ENCODE measurements at places on chromosomes 3 and 15. TPM values are rescaled to one million over a fixed set of nuclear protein-coding genes. Genes with fewer than 3 reads are reported as not detected.
A peak's percentile ranks its signal among the peaks of the same experiment; 100 is the strongest.

GRCh38 chr3:149934524-149934923 lies 36.2 kb downstream of the PFN2 start:
- no peak for DNase-seq

Gene ARPP21
- total RNA-seq: not detected

DNA sequence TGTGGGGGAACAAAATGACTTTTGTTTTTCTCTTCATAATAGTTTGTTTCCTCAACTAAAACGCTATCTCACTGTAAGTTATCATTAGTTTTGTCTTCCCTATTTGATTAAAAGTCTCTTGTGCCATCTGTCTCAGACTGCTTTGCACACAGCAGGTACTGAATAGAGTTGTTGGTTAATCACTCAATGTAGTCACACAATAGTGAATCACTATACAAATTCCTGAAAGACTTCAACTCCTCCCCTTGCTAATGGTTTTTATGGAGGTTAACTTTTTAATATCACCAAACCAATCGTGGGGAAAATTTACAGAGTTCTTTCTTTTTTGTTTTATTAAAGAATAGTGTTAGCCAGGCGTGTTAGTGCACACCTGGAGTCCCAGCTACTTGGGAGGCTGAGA lies 2.6 kb upstream of the NGLY1 start:
- no peak for DNase-seq

GRCh38 chr3:11480663-11481298 lies 162.9 kb downstream of the VGLL4 start:
- DNase-seq: no peak

Gene TBC1D21
- total RNA-seq: not detected

Gene IGSF10
- 0.19 TPM for total RNA-seq

- DNase-seq: no peak
These were observed 4.5 kb upstream of the ZXDC start for GRCh38 chr3:126480206-126480605.

GRCh38 chr15:71291723-71292122 lies 176.5 kb downstream of the THSD4 start:
- DNase-seq: no peak

- peak; percentile 47 for DNase-seq
These were observed 196.0 kb upstream of the TOPAZ1 start for GRCh38 chr3:44045476-44046275.

Gene CP
- total RNA-seq: 1.5 TPM

- DNase-seq: no peak
These were observed 192.7 kb upstream of the FEZF2 start for GRCh38 chr3:62566022-62566557.

Gene ITIH4
- total RNA-seq: 45.0 TPM

- peak; percentile 67 for DNase-seq
These were observed 569 bp upstream of the ALDH1A3 start for GRCh38 chr15:100879061-100879463.

DNA sequence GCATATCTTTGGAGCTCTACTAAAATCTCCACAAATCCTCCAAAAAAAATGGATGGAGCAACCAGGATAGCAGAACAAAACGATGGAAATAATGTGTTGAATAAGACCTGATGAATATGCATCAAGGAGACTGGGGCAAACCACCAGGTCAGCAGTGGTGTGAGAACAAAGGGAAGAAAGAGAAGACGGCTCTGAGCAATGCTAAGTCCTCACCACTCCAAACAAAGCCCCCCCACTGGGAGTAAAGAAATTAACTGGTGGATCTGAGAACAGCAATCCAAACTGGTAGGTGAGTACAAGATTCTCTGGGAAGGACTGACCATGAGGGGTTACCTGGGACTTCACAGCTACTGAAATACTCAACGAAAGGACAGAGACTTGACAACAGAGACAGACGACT lies 977.3 kb downstream of the TBL1XR1 start:
- no peak for DNase-seq

Gene AVEN
- 8.7 TPM for total RNA-seq

DNA sequence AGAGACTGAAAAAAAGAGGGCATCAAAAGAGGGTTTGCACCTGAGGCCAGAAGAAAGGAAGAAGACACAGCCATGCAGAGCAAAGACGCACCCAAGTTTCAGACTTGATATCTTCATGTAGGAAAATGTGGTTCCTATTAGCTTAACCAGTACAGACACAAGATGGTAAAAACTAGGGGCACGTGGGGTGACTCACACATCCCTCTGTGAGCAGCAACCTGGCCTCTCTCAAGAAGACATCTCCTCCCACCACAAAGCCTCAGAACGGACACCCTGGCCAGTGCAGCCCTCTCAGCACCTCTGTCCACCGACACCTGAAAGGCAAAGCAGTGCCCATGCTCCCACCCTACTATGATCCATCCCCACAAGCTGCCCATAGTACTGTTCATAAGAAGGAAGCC lies 33.3 kb downstream of the GLB1 start:
- DNase-seq: no peak

GRCh38 chr3:42980909-42981308 lies 1.8 kb downstream of the GASK1A start:
- DNase-seq: no peak

DNA sequence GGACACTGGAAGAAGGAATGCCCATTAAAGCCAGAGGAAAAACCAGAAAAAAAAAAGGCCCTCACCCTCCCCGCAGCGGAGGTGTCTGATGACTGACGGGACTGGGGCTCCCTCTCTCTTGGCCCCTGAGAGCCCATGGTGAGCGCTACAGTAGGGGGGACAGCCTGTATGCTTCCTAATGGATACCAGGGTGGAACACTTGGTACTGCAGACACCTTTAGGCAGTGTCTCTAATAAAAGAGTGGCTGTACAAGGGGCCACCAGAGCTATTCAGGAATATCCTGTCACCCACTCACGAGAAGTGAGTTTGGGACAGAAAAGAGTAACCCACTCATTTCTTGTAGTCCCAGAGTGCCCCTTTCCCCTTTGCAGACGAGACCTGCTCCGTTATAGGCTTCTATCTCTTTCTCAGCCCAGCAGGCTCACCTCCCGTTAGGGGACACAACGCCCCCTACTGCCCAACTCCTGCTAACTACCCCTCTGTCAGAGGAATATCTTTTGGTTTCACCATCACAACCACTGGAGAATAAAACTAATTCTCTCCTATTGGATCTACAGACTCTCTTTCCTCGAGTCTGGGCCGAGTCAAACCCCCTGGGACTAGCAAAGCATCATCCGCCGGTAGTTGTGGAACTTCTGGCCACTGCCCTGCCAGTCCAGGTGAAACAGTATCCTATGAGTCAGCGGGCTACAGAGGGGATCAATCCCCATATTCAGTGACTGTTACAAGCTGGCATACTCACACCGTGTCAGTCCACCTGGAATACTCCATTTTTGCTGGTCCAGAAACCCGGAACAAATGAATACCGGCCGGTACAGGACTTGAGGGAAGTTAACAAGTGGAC lies 40.8 kb downstream of the ZBTB11 start:
- DNase-seq: peak; percentile 78

DNA sequence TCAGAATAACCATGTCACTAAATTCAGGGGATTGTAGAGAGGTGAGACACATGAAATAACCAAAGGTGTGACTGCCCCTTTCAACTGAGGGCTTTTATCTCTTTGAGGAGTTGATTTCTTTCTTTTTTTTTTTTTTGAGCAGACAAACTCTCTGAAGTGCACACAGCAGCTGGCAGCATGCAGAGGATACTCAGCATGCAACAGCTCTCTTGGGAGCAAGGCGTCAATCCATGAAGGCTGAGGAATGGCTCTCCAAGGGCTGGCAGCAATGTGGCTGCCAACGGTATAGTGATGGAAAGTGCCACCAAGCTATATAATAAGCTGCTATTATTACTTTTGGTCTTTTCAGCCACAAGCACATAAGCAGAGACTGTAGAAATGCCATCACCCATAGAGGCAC lies 226.7 kb upstream of the FEZF2 start:
- no peak for DNase-seq

- DNase-seq: no peak
These were observed 112.1 kb upstream of the MB21D2 start for GRCh38 chr3:193029800-193030199.

DNA sequence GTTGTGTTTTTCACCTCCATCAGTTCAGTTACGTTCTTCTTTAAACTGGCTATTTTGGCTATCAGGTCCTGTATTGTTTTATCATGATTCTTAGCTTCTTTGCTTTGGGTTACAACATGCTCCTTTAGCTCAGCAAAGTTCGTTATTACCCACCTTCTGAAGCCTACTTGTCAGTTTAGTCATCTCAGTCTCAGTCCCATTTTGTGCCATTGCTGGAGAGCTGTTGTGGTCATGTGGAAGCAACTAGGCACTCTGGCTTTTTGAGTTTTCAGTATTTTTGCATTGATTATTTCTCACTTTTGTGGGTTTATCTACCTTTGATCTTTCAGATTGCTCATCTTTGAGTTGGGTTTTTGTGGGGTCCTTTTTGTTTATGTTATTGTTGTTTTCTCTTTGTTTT lies 151.3 kb downstream of the CFAP20DC start:
- DNase-seq: no peak

Gene IL17RD
- total RNA-seq: 2.3 TPM

DNA sequence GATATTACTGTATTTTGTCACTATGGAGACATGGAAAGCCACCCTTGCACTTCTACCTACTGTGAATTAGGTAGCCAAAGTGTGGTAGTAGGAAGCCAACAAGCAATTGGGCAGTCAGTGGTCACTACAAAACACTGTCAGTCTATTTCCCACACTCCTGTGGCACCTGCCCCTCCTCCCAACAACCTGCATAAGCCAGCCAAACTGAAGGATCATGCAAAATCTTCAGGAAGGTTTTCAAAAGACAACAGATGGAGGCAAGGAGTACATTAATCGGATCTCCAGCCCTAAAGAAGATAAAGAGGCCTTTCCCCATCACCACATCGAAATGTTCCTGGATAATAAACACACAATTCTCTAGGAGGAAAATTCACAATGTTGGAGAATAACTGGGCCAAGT lies 11.9 kb downstream of the POMGNT2 start:
- DNase-seq: no peak

All from pancreas (tissue), 10 donors.